Effector CD8-positive, alpha-beta T cell (primary cell): ENCODE measurements at places on chromosomes 3 and 15.

- no peak for DNase-seq
Observed at GRCh38 chr3:64291956-64292355, 66.7 kb upstream of the PRICKLE2 start.

DNA sequence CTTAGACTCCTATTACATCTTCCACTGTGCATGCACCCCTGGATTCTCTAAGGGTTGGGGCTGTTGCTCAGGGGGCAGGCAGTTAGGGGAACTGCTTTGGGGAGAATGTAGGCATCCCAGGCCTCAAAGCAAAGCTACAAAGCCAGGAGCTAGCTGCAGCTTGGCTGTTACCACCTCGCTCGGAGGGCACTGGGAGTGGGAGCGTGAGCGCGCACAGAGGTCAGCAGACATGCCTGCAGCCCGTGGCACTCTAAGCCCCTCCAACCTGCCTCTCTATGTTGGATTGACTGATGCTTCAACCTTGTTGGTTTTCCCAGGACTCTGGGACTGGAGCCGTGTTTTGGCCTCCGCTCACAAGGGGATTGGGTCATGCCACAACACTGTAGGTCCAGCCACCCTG, 69.8 kb downstream of the CPN2 start:
- DNase-seq = no peak

GRCh38 chr3:79167651-79168416, 600.0 kb downstream of the ROBO1 start:
- no peak for DNase-seq

DNA sequence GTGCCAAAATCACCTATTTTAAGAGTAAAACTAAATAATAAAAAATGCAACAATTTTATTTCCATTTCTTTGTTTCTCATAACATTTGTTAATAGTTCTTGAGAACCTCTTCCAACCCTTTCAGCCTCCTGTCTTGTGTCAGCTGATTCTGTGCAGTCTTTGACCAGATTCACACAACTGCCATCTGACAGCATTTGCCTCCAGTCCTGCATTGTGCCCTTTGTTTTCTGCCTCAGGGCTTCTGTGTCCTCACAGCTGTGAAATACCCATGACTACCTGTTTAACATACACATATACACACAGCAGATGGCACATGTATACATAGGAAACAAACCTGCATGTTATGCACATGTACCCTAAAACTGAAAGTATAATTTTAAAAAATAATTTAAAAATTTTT, 13.2 kb upstream of the CNTN6 start:
- no peak for DNase-seq

- DNase-seq = no peak
Observed at GRCh38 chr3:126945171-126945721, 37.7 kb upstream of the PLXNA1 start.

GRCh38 chr3:122562923-122563716, 980 bp downstream of the PARP9 start:
- DNase-seq = no peak

- DNase-seq = no peak
Observed at GRCh38 chr3:133408366-133408765, 8.5 kb downstream of the BFSP2 start.

DNA sequence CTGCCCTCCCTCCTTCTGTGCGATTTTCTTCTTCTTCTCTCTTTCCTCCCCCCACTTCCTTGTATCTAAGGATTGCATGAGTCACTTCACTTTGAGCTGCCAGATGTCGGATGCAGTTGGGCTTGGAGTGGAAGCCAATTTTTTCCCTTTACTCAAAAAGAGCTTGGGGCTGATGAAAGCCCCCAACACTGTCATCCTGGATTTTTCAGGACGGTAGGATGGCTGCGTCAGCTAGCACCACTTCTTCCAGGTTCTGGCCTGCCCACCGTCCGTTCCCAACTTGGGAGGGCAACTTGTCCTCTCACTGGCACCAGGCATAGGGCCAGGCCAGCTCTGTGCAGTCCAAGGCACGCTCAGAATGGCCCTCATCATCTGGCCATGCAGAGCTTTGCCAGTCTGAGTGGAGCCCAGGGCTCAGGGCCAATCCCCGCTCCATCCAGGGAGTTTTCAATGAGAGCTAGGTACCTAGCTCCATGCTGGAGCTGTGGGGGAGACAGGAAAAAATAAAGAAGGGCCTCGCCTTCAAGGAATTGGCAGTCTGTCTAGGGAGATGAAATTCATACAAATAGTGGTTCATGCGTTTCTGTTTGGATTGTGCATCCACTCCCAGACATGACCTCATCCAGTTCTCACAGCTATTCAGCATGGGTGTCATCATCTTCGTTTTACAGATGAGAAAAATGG, 47.7 kb upstream of the INSYN1 start:
- DNase-seq = no peak

DNA sequence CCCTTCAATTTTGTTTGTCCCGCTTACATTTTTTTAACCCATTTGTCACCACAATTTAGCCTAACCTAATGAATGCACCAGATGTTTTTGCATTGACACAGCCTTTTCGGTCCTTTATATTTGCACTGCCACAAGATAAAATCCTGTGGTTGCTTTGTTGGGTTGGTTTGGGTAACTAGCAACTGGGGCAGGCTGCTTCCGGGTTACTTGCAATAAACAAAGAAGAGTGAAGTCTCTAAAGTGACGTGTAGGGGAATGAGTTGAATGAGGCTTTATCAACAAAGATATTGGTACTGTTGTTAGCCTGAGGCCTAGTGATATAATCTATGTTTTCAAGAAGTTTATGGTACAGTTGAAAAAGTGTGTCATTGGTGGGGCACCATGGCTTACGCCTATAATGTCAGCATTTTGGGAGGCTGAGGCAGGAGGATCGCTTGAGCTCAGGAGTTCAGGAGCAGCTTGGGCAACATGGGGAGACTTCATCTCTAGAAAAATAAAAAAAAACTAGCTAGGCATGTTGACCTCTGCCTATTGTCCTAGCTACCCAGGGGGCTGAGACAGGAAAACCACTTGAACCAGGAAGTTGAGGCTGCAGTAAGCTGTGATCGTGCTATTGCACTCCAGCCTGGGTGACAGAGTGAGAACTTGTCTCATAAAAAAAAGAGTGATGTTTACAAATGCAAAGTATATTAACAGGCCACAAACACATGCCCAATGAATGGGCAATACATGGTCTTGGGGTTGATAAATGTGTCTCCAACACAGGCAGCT, 121.8 kb downstream of the OXSM start:
- DNase-seq = no peak

DNA sequence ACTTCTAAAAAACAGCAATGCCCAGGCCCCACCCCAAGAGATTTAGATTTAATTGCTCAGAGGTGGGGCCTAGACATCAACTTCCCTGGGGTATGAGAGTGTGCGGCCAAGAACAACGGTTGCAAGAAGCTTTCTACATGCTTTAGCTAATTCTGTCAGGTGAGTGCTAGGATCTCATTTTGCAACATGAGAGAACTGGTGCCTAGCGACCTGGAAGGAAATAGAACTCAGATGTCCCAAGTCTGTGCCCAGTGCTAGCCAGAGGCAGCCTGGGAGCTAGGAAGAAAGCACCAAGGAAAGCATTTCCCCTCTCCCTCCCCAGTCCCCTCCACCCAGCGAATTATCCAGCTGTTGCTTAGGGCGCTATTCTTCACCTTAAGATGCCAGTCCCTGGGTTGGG, 22.9 kb upstream of the HRH1 start:
- DNase-seq = no peak

DNA sequence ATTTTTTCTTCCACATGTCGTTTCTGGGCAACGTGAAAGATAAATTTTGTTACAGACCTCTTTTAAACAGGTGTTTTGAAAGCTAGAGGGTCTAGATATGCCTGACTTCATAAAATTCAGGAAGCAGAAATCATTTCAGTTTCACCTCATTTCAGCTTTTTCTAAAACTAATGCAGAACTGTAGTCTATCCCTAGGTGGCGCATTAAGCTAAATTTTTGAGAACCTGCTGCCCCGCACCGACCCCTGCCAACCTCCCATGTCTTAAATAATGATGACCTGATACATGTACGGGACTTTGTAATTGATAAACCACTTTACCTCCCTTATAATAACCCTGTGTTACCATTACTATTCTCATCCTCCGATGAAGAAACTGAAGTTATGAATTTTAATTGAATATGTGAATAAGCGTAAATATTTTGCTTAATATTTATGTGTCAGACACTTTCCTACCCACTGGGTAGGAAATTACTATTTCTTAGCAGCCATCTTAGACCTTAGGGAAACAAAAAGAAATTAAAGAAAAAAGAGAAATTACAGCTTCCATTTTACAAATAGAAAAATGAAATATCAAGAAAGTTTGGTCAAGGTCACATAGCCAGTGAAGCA, 78.7 kb upstream of the GCNT3 start:
- DNase-seq = no peak
